ENCODE measurements at places on chromosomes 12 and 14.
A peak's percentile ranks its signal among the peaks of the same experiment; 100 is the strongest.

DNA sequence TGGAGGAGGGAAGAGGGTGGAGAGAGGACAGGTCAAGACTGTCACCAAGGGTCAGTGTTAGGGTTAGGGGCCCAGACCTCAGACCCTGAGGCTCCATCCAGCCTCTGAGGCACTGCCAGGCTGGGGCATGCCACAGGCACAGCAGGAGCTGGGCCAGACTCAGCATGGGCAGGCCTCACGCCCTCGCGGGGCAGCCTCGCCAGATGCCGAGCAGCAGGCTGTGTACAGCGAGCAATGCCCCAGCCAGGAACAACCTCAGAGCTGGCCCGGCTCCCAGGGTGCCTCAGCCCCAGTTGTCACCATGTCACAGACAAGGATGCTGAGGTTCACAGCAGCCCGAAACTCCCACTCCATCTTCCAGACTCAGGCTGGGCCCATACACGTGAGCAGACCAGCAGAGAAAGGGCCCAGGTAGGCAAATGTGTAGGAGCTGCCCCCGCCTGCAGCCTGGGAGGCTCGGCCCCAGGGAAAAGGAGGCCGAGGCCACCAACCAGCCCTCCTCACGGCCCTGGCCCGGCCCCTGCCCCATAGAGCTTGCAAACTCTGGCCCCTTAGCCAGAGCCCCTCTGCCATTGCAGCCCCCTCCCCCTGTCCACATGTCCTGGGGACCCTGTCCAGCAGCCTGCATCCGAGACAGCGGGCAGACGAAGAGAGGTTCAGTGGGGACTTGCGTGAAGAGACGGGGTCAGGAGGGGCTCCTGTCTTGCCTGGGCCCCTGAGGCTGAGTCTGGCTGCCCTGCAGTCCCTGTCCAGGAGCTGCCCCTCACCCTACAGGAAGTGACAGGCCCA is 7.5 kb downstream of the C14orf180 start:
- peak; percentile 90 for DNase-seq

DNA sequence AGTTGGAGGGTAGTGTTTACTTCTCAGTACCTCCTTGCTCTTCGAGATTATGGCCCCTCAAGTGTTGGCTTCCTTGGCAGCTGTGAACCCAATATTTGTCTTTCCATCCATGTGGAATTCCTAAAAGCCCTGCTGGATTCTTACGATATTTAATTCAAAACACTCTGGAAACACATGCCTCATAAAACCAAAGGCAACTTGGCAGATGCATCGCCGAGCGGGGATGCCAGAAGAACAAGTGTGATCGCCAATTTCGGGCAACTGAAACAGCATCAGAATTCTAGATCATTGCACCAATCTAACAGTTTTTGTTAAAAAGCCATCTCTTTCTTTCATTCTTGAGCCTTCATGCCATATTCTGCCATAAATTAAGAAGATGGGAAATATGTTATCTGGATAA is 934.4 kb downstream of the AACS start:
- DNase-seq, result no peak

DNA sequence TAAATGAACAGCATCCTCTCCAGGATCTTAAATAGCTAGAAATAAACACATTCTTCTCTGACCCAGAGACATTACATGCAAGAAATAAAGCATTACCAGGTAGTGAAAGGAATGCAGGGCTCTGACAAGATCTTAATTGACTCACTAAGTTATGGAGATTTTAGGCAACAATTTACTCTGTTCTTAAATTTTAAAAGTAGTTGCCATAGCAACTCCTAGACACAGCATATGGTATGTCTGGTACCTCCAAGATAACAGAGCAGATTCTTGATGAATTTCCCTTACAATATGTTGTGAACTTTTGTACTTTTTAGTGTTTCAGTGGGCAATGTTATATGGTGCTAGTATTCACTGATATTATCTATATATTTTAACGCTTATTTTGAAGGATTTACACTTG is 76.7 kb upstream of the G2E3 start:
- DNase-seq, result no peak

GRCh38 chr12:91432089-91432488 is 249.5 kb upstream of the DCN start:
- no peak for DNase-seq

DNA sequence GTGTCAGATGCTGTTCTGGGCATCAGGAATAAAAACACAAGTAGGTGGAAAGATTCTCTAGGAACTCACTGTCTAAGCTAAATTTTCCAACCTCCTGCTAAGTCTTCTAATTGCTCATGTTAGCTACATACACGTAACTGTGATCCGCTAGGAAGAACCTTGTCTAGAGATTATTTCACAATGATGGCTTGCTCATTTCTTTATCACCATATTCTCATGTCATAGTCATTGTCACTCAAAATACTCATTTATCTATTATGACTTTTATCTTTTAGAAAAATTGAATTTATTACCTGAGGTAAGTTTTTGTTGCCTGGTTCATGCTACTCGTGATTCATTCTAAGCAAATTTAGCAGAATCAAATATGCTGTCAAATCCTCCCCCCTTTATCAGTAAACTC is 1402.4 kb upstream of the FLRT2 start:
- no peak for DNase-seq

- DNase-seq, result no peak
Measured at GRCh38 chr14:92040431-92041051, 682 bp upstream of the TRIP11 start.

DNA sequence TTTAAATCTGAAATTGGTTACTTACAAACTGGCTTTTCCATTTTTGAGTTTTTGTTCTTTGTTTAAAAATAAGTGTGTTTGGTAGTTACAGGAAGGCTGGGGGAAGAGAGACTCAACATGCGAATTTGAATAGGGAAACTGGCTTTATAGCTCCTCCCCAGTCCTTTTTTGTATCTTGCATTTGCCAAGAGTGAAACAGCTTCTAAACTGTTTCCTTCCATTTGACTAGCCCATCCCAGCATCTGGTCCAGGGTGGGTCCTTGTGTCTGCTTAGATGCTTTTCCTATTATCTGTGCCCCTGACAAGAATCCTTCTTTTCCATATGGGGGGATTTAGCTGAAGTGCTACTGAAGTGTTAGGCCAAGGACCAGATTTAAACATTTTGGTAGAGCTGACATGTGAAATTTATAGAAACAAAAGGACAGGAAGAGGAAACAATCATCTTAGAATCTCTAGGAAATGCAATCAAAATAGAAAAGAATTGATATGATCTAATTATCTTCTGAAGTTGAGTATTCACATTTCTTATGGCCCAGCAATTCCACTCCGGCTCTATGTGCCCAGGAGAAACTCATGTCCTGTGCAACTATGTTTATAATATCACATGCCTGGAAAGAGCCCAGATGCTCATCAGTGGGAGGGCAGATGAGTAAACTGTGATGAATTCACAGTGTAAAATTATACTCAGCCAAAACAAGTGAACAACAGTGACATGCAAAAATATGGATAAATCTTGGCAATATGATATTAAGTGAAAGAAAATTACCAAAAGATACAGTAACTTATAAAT is 7.4 kb downstream of the SMOC1 start:
- no peak for DNase-seq

- DNase-seq, result no peak
Measured at GRCh38 chr14:91878274-91878673, 10.9 kb upstream of the TC2N start.

- no peak for DNase-seq
Measured at GRCh38 chr12:31018106-31018789, 55.4 kb upstream of the DDX11 start.

DNA sequence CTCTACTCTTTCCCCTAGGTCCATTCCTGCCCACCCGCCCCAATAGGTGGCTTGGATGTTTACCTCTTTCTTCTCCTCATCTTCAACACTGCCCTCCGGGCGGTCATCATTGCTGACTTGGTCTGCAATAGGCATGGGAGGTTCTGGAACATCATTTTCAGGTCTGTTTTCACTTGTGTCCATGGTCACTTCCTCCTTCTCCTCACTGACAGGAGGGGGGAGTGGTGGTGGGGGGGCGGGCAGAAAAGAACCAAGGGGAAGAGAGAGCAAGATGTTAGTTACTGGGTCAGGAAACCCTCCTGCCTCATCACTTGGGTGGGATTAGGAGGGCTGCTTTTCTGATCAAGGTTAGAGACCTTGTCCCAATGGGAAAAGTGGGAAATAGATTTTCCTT is 12.1 kb upstream of the CDH24 start:
- no peak for DNase-seq

GRCh38 chr12:109451400-109451799 is 25.7 kb downstream of the KCTD10 start:
- no peak for DNase-seq

DNA sequence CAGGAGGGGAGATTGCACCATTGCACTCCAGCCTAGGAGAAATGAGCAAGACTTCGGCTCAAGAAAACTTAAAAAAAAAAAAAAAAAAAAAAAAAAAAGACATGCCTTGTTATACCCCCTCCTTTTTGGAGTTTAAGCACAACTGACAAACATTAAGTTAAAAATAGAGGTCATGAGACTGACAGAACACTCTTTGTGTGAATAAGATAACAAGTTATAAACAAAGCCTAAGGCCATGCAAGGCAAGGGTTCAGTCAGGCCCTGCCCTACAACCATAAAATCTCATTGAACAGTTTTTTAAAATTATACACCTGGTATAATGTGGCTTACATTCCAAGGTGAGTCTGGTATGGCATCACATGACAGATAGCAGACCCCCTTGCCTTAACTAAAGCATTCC is 39.3 kb downstream of the TSPAN19 start:
- DNase-seq, result no peak

DNA sequence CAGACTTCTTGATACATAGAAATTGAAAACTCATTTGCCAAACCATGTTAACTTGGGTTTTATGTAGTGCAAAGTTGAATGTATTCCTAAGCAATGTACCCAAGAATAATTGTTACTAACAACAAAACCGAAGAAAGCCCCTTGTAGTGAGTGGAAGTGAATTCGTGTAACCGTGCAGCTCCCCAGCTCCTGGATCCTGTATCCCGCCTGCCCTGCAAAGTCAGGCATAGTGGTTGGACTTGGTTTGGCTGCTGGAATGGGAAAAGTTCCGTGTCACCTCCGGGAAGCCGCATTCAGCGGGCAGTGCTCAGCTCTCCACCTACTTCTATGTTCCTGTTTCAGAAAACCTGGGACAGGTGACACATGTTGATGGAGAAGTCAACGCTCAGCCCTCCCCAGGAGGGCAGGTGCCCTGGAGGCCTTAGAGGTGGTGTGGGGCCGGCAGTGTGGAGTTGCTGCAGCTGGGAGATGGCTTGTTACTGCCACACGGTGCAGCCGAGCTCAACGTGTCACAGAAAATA is 29.2 kb upstream of the C14orf180 start:
- DNase-seq, result no peak

- DNase-seq, result no peak
Measured at GRCh38 chr12:108341356-108341755, 2.2 kb upstream of the CMKLR1 start.

GRCh38 chr14:73472185-73473114 is 14.1 kb upstream of the NUMB start:
- no peak for DNase-seq

DNA sequence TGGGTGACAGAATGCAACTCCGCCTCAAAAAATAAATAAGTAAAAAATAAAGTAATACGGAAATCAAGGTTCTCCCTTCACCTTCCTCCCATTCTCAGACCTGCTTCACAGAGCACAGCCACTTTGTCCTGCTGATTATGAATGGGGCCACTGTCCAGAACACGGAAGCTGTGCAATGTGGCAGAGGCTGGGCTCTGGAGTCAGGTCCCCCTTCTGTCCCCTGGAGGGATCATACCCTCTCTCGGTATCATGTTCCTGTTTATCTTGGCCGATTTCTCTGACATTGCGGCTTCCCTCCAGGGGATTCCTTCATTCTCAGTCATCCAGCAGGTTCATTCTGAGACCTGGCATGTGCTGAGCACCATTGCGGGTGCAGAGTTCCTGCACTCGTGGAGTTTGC is 11.3 kb downstream of the PPP2R5C start:
- DNase-seq, result no peak

DNA sequence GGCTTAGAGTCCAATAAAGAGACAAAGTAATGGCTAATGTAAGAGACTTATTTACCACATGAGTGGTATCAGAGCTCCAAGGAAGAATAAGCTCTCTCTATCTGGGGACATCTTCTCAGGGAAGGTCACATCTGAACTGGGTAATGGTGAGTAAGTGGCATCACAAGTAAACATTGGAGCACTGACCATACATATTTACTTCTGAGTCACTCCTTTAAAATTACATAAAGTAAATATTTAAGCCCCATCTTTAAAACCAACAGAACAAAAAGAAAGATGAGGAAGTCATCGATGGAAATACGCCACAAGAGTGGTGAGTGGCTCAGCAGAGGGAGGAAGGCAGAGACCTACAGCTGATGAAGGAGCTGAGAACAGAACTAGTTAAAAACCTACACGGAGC is 159.9 kb downstream of the DUSP6 start:
- no peak for DNase-seq

- no peak for DNase-seq
Measured at GRCh38 chr12:81896771-81897170, 137.6 kb upstream of the PPFIA2 start.

- peak; percentile 66 for DNase-seq
Measured at GRCh38 chr14:75542588-75543091, 20.4 kb downstream of the BATF start.

DNA sequence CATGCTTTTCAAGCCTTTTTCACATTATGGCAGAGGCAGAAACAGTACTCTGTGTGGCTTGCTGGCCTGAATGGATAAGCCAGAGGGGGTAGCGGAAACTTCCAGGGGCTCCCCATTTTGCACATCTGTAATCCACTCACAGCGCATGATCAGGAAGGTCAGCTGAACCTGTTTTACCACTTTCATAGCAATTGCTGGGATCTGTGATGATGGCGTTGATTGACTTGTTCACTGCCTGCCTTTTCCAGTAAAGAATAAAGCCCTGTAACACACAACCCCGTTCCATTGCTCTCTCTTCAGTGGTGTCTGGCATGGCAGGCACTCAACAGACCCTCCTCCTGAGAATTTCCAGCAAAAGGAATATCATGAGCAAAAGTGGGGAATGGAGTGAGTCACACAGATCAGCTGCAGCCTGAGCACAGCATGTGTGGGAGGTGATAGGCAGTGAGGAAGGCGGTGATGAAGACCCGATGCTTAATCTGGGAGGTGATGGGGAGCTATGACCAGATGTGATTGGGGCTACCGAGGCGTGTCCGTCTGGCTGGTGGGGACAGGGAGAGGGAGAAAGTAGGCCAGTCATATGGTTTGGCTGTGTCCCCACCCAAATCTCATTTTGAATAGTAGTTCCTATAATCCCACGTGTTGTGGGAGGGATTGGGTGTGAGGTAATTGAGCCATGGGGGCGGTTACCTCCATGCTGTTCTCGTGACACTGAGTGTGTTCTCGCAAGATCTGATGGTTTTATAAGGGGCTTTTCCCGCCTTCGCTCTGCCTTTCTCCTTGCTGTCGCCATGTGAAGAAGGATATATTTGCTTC is 44.7 kb upstream of the CHST11 start:
- no peak for DNase-seq

- no peak for DNase-seq
Measured at GRCh38 chr12:5739917-5740316, 205.1 kb downstream of the ANO2 start.

- DNase-seq, result no peak
Measured at GRCh38 chr14:80602946-80603345, 338.6 kb downstream of the CEP128 start.

DNA sequence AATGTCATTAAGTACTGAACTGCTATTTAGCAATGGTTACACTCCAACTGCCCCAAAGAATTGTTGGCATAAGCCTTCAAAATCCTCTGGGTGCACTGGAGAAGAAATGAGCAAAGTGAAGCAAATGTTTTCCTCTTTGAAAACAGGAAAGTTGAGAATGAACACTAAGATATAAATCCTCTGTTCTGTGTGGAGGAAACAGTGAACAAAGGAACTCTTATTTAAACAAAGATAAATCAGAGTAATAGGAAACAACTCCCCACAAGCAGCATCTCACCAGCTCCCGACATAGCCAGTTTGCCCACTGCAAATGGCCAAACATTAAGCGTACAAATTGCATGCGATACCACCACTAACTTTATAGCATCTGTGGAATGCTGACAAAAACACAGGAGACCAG is 54.0 kb downstream of the BCAT1 start:
- DNase-seq, result no peak

Data from left ventricle myocardium superior (tissue), 1 donor.